NCI-H2107 (cell line): ENCODE measurements at places on chromosomes 1 and 21.

DNA sequence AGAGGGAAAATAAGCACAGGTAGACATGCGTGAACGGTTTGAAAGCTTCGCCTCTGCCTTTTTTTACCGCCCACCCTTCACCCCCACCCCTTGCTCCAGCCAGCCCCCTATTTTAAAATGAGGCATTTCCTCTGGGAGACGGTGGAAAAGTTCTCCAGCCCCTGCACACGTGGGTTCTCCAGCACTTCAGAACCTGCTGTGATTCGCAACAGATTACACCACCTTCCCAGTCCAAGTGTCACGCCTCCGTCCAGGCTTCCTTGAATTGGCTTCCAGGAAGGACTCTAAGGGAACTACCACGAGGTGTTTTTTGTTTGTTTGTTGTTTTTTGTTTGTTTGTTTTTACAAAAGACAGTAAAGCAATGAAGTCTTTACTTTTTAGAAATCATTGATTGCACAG, 2.6 kb downstream of the LRRC7 start:
- DNase-seq: no peak

- no peak for DNase-seq
Observed at GRCh38 chr1:11571906-11572616, 82.2 kb downstream of the FBXO2 start.

- no peak for DNase-seq
Observed at GRCh38 chr1:31227891-31228568, 11.7 kb downstream of the NKAIN1 start.

DNA sequence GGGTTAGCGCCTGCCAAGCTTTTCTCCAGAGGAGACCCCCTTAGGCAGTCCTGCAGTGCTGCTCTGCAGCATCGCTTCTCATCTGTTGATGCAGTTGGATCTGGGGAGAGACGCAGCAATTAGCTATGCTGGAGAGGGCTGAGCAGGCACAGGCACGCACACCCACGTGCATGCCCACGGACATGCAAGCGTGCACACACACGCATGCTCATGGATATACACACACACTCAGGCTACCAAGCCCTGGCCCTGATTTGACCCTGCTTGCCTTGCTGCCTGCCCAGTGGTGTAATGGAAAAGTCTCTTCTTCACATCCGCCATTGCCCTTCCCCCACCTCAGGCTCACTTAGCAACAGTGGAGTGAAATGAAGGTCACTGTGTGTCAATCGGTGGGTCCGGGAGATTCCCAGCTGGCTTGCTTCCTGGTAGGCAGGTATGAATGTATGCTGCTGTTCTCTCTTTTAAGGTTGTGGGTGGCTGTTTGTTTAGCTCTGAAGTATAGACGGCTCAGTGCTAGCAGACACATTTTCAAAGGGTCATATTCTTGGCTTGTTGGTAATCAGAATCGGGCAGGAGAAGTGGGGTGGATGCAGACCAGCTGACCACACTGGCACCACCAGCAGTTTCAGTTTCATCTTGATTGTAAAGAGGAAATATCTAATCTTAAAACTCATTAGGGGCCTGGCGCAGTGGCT, 9.5 kb downstream of the ATP1B1 start:
- DNase-seq: no peak

- no peak for DNase-seq
Observed at GRCh38 chr1:222582099-222582774, 7.5 kb downstream of the TAF1A start.

DNA sequence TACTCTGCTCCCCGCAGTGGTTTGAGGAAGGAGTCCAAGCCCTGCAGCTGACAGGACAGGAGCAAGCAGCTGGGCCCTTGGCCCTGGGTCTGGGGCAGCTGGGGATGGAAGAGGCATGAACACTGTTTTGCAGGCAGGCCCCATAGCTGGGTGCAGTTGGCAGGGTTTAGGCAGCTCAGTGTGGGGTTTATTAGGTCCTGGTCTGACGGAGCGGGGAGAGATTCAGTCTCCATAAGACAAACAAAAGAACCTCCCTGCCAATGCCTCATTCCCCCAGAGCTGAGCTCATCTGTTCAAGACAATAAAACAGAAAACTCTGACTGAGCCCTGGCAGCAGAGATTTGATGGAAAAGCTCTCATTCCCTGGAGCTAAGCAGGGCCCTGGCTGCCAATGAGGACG, 37.3 kb downstream of the OLFML2B start:
- DNase-seq: no peak

- DNase-seq: no peak
Observed at GRCh38 chr1:30368651-30369240, 354.6 kb downstream of the MATN1 start.

DNA sequence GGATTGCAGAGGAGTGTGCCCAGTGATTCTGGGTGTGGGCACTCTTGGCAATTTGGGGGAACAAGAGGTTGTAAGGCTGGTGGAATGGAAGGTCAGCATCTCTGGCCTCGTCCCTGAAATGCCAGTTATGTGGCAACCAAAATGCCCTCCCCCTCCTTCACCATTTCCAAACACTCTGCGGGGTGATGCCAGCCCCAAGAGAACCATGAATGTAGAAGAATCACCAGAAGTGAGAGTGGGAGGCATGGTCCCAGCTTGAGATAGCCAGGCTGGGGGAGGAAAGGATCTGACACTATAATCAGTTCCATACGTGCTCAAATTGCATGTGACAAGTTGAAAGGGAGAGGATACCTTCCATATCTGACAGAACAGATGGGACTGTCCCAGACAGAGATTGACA, 88.7 kb upstream of the EDN2 start:
- DNase-seq: no peak

DNA sequence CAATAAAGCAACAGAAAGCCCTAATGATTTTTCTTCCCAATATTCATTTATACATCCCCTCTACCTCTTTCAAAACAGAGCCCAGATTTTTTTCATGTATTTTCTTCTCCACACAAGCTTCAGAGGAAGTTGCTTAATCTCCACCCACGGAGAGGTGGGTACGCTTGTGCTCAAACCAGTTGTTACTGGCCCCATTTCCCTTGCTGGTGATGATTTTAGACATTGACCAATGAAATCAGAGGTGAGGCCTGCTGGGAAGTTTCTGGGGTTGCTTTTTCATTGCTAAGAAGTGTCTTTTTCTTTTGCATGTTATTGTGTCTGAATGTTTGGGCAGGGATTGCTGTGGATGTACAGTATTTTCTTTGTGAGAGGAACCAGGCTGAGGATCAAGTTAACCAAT, 448.1 kb upstream of the B3GALT2 start:
- DNase-seq: no peak

DNA sequence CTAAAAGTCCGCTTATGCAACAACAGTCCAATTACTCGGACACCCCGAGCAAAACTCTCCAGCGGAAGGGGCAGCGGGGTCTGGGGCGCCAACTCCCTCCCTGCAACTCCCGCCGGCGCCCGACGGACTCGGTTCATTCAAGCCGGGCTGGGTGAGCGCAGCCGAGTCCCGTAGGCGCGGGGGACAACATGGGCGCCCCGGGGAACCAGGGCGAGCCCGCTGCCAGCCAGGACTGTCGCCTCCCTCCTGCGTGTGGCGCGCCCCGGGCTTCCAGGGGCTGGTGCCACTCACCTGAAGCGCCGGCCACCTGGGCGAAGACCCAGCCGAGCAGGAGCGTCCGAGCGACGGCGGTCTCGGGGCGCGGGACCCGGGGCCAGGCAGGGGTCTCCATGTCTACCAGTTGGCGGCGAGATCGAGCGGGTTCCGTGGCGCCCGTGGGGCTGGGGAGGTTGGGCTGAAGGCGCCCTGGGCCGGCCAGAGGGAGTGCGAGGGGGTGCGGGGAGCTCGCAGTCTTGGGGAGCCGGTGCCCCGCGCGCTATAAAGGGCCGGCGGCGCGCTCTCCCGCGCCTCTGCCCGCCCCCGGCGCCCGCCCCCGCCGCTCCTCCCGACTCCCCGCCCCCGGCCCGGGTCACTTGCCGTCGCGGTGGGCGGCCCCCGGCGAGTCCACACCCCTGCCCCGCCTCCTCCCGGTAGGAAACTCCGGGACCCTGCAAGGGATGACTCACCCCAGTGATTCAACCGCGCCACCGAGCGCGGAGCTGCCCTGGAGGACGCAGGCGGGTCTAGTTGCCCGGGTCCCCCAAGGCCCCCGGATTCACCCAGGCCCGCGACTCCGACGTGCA, at the start of gene F3:
F3 (minus strand) TSS at position 514 of the 842 bp plus-strand sequence; CDS start at position 391, 123 bp downstream.
- peak; percentile 50 for DNase-seq

GRCh38 chr1:39387452-39387851, 104.0 kb upstream of the BMP8A start:
- no peak for DNase-seq

- no peak for DNase-seq
Observed at GRCh38 chr1:156097499-156098178, 15.4 kb upstream of the MEX3A start.

GRCh38 chr1:178119628-178120027, 25.7 kb downstream of the RASAL2 start:
- DNase-seq: no peak

DNA sequence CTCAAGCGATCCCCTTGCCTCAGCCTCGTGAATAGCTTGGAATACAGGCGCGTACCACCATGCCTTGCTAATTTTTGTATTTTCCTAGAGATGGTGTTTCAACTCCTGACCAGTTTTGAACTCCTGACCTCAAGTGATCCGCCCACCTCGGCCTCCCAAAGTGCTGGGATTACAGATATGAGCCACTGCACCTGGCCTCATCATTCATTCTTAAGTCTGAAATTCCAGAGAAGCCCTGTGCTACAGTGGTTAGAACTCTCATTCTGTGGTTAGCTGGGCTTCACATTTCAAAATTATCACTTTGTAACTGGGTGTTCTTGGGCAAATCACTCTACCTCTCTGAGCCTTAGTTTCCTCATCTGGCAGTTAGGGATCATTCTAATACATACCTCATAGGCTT, 86.1 kb upstream of the POU3F1 start:
- no peak for DNase-seq

DNA sequence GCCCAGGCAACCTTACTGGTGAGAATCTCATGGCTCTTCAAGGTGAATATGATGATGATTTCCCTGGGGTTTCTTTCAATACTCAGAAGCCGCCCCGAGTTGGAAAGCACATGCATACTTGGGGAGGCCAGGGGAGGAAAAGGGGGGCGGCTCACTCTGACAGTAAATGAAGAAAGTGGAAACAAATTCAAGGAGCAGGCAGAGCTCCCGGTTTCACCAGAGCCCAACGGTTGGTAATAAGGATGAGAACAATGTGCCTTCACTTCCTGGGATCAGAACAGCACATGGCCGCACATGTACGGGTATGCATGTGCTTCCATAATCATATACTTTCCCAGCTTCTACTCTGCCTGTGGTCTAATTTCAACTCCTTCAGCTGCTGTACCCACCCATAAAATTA, 3.8 kb upstream of the ARHGEF2 start:
- DNase-seq: no peak

DNA sequence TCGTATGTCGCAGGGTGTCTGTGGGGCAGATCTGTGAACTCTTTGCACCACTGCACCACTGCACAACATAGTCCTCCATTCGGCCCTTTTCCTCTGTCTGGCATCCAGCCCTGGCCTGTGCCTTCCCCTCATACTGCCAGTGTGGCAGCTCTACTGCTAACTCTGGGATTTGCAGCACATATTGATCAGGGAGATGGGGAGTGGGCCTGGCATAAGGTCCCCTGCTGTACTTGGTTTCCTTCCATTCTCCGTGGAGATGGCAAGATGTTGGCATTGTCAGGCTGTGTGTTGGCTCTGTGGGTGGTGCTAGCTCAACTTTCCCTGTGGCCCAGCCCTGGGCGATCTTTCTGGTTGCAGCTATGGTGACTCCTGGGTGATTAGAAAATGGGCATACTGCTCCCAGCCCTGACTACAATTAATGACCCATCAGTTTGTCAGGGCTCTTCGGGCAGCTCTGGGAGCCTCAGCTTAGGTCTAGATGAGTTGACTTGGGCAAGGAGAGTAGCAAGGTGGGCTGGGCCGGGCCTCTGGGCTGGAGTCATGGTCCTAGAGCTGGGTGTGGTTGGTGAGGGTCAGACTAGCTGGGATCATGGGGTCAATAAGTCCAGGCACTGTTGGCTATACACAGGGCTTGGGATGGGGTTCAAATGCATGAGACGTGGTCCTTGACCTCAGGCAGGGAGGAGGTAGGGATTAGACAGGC, 11.4 kb downstream of the PTPRU start:
- no peak for DNase-seq

- DNase-seq: no peak
Observed at GRCh38 chr1:55081188-55081904, 42.0 kb downstream of the PCSK9 start.

DNA sequence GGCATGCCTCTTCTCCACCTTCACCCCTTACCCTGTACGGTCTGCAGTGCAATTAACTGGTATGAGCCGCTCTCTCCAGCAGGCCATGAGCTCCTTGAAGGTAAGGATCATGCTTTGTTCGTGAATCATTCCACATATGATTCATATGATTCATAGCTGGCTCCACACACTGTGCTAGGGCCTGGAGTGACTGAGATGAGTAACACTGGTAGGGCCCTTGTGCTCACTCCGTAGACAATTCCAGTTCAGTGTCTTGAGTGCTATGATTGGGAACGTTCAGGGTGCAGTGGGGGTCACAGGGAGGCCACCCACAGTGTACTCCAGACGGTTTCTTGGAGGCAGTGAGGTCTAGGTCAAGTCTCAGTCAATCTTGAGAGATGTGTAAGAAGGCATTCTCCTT, 239.8 kb downstream of the LMX1A start:
- no peak for DNase-seq

GRCh38 chr1:117188816-117189437, 21.8 kb downstream of the VTCN1 start:
- no peak for DNase-seq

DNA sequence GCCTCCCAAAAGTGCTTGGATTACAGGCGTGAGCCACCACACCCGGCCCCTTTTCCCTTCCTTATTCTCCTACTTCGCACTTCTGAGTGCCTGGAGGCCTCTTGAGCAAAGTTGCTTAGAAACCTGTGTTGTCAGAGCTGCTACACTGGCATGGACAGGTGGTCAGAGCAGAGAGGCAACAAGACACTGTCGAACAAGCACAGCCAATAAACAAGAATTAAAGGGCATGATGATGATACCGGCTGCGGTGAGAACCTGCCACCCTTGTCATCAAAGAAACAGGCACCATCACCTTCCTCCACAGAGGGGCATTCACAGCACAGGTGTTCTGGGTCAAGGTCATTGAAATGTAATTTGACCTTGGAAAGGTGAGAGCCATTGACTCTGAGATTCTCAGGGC, 23.3 kb downstream of the STUM start:
- peak; percentile 27 for DNase-seq

DNA sequence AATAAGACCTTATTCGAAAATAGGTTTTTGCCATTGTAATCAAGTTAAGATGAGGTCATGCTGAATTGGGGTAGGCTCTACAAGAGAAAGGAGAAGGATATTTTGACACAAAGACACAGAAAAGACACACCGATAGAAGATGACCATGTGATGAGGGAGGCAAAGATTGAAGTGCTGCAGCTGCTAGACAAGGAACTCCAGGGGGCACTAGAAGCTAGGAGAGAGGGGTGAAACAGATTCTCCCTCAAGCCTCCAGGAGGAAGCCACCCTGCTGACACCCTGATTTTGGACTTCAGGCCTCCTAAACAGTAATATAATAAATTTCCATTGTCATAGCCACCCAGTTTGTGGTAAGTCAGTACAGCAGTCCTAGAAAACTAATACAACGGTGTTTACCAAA, 506.8 kb upstream of the CAMK1G start:
- DNase-seq: no peak

- no peak for DNase-seq
Observed at GRCh38 chr1:201825245-201825644, 3.7 kb upstream of the IPO9 start.

- DNase-seq: no peak
Observed at GRCh38 chr1:11492235-11492634, 13.3 kb downstream of the DISP3 start.
